ENCODE measurements at places on chromosomes 16 and 17.

- no peak for DNase-seq
These were observed 122.5 kb downstream of the GAS7 start for GRCh38 chr17:10075919-10076318.

GRCh38 chr16:53071748-53072301 is 17.0 kb downstream of the CHD9 start:
- no peak for DNase-seq

DNA sequence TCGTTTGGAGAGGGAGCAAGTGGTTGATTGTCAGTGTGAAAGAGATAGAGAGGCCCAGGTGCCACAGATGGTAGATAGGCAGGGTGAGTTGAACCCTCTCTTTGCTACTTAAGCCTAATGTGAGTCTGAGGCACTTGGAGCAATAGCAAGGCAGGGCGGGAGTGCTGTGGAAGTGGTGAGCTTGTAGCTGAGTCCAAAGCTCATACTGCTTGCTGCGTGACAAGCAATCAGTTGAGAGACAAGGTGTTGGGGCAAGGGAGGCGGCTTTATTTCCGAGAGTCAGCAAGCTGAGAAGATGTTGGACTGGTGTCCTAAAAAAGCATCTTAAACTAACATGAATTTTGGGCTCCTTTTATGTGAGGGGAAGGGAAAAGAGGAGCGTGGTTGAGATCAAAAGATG is 112.9 kb upstream of the ZKSCAN2 start:
- no peak for DNase-seq

DNA sequence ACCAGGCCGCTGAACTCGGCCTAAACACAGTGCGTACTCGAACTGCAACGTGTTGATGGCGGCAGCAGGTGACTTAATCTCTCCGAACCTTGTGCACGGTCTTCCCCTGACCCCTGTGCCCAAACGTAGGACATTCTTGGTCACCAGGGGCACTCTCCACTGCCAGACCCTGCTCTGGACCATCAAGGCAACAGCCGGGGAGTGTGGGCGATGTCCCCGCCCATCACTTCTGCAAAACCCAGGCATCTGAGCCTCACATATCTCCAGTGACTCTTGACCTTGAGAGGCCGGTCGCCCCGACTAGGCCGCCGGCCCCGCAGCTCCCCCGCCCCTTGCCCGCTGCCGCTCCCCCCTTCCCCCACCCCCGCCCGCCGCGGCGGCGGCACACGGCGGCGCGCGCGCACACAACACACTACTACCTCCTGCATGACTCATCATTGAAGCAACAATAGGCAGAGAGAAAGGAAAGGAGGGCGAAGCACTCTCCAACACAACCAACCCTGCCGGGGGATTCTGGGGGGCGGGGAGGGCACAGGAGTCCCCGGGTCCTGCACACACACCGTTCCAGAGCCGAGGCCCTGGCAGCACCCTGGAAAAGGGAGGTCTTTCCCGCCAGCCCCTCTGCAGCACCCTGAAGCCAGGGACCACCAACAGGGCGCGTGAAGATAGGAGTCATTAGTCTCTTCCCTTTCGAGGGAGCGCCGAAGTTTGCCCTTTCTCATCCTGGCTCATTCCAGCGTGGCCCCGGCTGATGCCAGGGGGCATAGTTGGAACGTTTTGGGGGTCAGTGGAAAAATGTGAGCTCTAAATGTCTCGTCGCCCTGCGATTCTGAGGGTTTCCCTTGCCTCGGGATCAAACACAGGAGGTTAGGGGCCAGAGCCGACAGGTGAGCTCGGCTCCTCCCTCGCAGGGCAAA is 1.9 kb downstream of the MNT start:
- no peak for DNase-seq

- DNase-seq = no peak
These were observed 203.5 kb upstream of the N4BP1 start for GRCh38 chr16:48813485-48813884.

GRCh38 chr16:88799569-88800276 is 3.9 kb upstream of the CDT1 start:
- no peak for DNase-seq

- DNase-seq = no peak
These were observed 40.2 kb downstream of the MAF start for GRCh38 chr16:79560318-79560717.

- DNase-seq = no peak
These were observed 3.7 kb downstream of the MGRN1 start for GRCh38 chr16:4628283-4628682.

DNA sequence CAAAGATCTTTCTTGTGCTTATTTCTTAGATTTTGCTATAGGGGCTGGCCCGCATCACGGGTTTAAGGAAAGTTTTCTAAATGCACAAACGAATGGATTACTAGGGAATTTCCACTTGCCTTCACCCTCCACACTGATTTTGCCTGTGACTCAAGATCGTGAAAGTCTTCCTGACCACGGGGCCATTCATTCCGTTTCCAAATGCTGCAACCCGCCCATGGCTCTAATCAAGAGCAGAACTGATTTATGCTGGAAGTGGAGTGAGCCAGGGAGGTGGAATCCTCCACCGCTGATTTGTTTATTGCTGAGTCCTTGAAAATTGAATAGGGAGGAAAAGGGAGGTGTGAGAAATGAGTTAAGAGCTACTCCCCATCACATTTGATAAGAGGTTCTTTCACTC is 52.4 kb downstream of the CA10 start:
- DNase-seq = no peak

GRCh38 chr16:67509016-67509415 is 19.6 kb upstream of the RIPOR1 start:
- DNase-seq = no peak

DNA sequence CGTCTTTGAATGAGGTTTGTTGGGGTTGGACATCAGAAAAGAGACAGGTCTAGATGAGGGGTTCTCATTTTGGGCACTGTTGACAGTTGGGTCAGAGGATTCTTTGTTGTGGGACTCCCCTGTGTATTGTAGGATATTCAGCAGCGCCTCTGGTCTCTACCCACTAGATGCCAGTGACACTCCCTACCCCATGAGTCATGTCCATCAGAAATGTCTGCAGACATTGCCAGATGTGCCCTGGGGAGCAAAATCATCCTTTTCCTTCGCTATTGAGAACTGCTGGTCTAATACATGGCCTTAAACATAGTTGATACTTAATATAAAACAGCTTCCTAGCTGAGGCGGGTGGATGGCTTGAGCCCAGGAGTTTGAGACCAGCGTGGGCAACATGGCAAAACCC is 3.1 kb downstream of the ABAT start:
- DNase-seq = no peak

DNA sequence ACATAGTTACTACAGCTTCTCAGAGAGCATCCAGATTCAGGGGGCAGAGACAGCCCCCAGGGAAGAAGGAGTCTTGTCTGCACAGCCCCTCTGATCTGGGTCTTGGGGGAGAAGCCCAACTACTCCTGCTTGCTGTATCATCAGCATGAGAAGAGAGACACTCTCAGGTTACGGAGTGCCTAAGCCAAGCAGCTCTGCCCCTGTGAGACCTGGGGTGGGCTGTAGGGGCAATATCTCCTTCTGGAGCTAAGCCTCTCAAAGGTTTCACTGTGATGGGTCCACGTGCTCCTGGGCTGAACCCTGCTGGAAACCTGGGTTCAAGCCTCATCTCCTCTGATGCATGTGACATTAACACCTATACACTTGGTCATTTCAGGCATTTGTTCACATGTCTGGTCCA is 123.2 kb downstream of the CPPED1 start:
- DNase-seq = no peak

- no peak for DNase-seq
These were observed 650.9 kb downstream of the TOX3 start for GRCh38 chr16:51896013-51896412.

DNA sequence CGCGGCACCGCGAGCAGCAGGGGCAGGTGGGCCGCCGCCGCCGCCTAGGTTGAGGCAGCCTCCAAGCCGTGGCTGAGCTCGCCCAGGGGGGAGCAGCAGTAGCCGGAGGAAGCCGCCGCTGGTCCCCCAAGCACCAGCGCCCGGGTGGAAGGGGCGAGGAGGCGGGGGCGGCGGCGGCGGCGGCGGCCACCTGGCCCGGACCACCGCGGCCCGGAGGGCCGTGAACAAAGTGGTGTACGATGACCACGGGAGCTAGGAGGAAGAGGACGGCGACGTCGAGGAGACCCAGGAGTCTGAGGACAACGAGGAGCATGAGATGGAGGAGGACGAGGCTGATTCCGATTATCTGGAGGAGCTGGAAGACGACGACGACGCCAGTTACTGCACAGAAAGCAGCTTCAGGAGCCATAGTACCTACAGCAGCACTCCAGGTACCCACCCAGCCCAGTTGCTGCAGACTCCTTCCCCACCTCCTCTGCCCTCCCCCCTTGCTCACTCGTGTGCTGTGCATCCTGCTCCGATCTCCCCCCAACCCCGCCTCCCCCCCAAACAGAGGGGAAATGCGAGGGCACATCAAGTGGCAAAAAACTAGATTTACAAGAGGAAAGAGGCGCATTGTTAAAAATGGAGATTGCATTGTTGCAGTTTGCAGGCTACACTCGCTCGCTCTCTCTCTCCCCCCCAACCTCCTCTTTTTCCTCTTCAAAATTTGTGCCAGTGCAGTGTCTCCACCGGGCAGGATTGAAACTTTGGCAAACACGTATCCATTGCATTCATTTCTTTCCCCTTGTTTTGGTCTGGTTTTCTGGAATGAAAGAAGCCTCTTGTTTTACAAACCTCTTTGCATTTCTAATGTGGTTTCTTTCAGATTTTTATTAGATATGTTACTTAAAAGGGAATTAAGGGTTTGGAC is 41.8 kb upstream of the AMZ2 start:
- no peak for DNase-seq

DNA sequence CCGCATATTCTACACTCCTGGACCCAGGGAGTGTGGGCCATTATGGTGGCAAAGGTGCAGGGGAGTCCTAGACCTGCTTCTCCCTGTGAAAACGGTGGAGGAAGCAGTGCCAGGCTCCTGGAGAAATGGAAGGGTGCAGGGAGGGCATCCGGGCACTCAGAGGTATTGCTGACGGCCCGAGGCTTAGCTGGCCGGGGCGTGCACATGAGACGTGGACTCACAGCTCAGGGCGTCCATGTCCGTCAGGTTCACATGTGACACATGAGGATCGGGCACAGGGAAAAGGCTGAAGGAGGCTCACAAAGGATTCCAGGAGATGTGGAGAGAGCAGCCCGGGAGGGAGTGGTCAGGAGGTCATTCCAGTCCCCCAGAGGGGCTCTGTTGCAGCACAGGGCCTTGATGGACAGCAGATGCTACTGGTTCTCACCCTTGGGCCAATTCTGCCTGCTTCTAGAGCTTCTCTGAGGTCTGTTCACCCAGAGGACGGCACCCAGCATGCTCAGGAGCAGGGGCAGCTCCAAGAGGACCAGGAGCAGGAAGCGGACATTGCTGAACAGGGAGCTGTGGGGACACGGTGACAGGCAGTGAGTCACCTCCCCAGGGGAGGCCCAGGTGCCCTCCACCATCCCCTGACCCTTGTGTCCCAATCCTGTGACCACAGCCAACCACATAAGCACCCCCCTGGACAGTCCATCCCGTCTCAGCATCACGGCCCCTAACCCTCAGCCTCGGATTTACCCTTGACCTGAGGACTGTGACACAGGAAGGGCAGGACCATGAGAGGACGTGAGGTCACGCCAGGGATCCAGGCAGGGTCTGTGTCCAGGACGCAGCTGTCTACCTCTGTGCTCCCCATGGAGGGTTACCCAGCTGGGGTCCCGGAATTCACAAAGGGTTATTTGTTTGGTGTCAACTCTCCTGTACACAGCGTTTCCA is 4.5 kb downstream of the CD300C start:
- no peak for DNase-seq

DNA sequence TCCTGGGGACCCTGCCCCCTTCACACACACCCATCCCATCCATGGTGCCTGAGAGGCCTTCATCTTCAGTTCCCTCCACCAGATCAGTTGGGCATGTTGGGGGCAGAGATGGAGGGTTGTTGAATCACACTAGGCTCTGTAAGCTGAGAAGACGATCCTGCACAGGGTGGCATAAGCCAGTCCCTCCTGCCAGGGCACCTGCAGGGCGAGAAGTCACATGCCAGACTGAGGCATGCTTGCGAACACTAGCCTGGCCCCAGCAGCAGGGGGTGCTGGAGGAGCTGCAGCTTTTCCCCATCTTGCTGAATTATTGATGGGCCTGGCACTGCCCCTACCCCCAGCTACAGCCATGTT is 6.1 kb upstream of the TBX2 start:
- DNase-seq = no peak

- DNase-seq = no peak
These were observed 55.3 kb upstream of the ERCC4 start for GRCh38 chr16:13864689-13865088.

DNA sequence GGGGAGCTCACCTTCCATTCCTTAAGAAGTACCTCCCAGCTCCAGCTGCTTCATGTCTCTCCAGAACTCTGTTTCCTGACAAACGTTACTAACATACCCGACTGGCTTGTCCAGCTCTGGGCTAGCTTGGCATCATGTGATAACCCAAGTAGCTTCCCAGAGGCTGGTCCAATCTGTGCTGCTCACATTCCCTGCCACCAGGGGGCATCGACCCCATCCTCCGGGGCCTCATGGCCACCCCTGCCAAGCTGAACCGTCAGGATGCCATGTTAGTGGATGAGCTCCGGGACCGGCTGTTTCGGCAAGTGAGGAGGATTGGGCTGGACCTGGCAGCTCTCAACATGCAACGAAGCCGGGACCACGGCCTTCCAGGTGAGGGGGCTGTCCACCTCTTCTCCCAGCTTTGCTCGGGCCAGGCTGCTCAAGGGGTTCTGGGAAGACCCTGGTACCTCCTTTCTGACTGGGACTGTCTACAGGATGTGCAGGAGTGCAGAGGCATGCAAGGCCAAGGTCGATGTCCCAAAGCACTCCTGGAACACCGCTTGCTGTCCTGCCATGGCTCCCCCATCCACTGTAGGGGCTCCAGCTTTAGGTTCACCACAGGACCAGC is 7.6 kb downstream of the EPX start:
- no peak for DNase-seq

DNA sequence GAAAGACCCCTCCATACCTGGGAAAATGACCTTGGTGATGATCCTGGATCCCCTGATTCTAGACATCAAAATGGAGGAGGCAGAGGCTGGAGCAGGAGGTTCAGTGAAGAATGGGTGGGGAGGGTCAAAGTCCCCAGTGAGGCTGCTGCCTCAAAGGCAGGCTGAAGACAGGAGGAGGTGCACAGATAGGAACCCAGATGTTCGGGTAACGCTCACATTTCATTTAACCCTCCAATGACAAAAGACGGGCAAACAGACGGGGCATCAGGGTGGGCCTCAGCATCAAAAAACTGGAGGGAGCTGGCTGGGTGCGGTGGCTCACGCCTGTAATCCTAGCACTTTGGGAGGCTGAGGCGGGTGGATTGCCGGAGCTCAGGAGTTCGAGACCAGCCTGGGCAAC is at the start of gene ANKRD40CL:
Gene ANKRD40CL, minus strand, starts transcription at position 73 of the 400 bp plus-strand sequence. CDS start 605 bp downstream, outside the sequence.
- no peak for DNase-seq
